ENCODE measurements at places on chromosomes 2 and 18.

DNA sequence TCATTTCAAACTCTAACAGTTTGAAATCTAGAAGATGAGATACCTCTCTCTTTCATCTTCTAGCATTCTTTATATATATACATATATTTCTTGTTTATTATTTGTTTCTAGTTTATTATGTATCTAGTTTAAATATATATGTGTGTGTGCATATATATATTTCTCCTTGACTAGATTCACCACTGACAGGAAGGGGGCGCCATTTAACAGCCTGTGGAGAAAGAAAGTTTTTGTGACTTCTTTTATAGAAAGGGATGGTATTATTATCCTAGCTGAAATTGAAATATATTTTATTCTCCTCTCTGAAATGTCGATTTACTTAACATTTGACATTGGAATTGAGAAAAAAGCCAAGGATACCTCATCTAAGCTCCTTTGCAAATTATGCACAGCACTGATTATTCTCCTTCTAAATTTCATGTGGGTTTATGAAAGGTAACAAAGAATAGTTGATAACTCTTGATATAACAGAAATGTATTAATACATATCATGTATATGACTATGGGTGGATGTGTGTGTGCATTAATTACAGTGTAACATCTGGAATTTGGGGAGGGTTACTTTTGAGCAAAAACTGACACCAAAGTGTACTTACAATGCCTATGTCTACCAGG lies 160.7 kb upstream of the NT5C1B start:
- no peak for DNase-seq

DNA sequence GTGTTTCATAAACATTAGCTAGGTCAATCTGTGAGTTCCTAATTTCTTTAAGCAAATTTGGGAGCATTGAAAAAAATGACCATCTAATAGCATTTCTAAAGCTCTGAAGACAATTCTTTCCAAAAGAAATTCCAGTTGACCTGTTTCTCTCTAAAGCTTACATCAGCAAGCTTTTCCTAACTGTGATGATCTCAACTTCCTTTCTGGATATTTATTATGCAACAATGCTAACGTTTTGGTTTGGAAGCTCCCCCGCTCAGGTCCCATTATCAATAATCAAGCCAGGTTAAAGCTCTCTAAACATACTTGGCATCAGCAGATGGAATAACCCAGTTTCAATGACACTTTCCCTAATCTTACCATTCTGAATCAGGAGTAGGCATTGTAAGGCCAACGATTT lies 196.3 kb upstream of the TANK start:
- no peak for DNase-seq

- no peak for DNase-seq
Observed at GRCh38 chr18:13260935-13261640, 42.5 kb downstream of the LDLRAD4 start.

GRCh38 chr2:198351647-198352046 lies 547.3 kb downstream of the PLCL1 start:
- DNase-seq = no peak

DNA sequence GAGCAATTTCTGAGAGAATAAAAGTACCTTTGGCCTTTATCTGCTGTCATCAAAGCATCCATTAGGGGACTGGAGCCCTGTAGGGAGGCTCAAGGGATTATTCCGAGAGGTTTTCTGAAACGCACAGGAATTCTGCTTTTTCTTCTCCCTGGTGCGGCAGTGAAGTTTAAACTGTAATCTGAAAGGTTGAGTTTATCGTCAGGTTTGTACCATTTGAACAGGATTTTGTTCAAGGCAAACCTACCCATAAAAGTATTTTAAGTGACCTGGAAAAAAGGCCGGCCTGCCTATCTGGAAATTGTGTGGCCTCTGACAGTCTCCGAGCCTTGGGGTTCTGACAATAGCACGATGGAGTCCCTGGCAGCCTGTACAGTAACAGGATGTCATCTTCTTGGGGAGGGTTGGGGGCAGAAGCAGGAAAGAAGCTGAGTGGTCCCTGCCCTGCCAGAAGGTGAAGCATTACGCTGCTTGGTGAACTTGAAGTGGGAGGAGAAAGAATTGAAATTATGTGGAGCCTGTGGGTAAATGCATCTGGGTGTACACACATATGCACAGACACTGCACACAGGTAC lies 272.0 kb downstream of the CYRIA start:
- no peak for DNase-seq

GRCh38 chr2:191222507-191222906 lies 22.7 kb upstream of the MYO1B start:
- no peak for DNase-seq

DNA sequence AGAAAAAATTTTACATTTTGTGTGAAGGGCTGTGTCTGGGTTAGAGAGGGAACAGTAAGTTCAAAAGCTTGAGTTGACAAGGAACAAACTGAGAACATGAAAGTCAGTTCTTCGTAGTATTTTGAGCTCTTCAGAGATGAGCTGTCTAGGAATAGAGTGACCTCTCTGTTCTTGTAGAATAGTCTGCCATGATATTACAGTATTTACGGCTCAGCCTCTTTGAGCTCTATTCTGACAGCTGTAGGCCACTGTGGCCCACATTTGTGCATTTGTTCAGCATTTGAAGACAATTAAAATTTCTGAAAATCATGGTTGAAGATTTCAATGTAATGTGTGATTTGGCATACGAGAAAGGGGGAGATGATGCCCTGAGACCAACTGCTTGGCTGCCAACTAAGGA lies 172.8 kb downstream of the MGAT5 start:
- DNase-seq = no peak

- DNase-seq = no peak
Observed at GRCh38 chr2:238285653-238286082, 2.7 kb downstream of the PER2 start.

DNA sequence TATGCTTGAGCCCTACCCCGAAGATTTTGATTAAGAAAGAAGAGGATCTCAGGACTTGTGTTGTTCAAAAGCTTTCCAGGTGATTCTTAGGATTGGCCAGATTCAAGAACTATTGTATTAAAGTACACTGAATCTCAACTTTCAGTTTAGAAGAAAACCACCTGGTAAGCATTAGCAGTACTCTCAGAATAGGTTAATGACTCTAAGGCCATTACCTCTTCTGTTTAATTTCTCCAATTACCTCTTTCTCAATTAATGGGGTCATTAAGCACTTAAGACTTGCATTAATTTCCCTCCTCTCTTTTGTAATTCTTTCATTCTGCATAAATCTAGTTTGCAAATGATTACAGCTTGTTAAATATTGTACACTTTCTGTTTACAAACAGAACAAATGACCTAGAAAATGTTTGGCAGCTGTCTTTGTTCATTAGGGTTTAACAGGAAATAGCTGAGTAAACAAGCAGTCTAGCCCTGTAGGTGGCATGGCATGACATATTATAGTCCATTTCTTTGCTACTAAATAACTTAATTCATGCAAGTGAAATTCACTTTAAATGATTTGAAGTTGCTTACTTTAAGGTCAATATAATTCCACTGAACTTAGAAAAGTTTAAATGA lies 20.4 kb upstream of the TDRD15 start:
- no peak for DNase-seq

- no peak for DNase-seq
Observed at GRCh38 chr2:848099-848498, 102.5 kb upstream of the SNTG2 start.
